ENCODE measurements at places on chromosomes 13 and 19. TPM values are rescaled to one million over a fixed set of nuclear protein-coding genes. Genes with fewer than 3 reads are reported as not detected.

- peak; percentile 4 for DNase-seq
These were observed 1832.8 kb upstream of the MIR17HG start for GRCh38 chr13:89514534-89515312.

- DNase-seq, result no peak
These were observed 82.9 kb downstream of the SLITRK5 start for GRCh38 chr13:87754097-87754496.

- DNase-seq, result no peak
These were observed 362.4 kb downstream of the DIAPH3 start for GRCh38 chr13:59801107-59801880.

- no peak for DNase-seq
These were observed 488.1 kb upstream of the KLF12 start for GRCh38 chr13:74622284-74622683.

GRCh38 chr19:15126131-15126910, 19.1 kb downstream of the SYDE1 start:
- no peak for DNase-seq

Gene WDR88
- polyA plus RNA-seq, result 0.61 TPM

Measured in hepatocyte (in vitro differentiated cells).